ENCODE measurements at places on chromosomes 5 and 9. TPM values are rescaled to one million over a fixed set of nuclear protein-coding genes. Genes with fewer than 3 reads are reported as not detected.

DNA sequence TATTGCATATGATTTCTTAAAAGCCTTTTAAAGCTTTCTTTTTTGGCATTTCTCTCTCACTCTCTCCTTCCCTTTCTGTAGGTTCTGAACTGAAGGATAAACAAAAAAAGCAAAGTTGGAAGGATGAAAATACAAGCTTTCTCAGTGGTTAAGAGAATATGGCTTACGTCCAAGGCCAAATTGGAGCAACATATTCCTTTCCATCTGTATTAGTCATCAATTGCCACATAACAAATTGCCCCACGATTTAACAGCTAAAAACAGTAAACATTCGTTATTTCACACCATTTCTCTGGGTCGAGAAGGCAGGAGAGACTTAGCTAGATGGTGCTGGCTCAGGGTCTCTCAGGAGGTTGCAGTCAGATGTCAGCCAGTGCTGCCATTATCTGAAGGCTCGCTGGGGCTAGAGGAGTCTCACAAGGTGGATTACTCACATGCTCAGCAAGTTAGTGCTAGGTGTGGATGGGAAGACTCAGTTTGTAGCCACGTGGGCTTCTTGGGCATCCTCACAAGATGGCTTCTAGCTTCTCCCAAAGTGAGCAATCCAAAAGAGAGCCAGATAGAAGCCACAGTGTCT lies 2.0 kb upstream of the ROR2 start:
- no peak for DNase-seq

GRCh38 chr5:158589939-158590338 lies 509.8 kb downstream of the EBF1 start:
- no peak for DNase-seq

DNA sequence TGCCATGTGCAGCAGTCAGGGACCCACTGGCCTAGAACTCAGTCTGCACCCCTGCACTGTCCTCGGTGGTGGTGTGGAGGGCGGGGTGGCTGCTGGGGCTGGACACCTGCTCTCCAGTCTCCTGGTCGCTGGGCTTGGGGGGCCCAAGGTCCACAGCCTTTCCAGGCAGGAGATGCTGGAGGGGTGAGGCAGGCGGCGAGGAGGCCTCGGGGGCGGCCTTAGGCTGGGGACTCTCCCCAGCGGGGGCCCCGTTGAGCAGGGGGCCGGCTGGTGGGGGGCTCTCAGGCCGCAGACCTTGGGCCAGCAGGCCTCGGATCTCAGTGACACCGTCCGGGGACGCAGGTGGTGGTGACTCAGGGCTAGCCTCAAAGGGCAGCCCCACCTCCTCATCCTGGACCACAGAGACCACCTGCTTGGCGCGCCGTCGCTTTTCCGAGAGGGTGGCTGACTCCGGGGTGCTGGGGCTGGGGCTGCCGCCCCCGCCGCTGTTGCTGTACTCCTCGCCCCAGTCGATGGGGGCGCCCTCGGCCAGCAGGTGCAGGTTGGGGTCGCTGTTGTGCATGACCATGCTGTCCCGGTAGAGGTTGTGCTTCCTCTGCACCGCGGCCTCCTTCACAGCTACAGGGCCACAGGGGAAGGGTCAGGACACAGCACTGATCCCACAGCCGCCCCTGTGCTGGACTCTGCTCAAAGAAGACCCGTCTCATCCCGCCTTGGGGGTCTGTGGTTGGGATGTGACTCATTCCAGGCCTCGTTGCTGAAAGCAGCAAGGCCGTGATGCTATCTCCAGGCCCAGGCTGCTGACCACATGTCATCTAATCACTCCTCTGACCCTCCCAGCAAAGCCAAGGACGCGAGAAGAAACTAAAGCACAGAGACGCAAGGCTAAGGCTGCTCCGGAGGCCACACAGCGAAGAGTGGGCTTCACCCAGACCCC lies 55.8 kb downstream of the LRSAM1 start:
- DNase-seq = peak; percentile 59

DNA sequence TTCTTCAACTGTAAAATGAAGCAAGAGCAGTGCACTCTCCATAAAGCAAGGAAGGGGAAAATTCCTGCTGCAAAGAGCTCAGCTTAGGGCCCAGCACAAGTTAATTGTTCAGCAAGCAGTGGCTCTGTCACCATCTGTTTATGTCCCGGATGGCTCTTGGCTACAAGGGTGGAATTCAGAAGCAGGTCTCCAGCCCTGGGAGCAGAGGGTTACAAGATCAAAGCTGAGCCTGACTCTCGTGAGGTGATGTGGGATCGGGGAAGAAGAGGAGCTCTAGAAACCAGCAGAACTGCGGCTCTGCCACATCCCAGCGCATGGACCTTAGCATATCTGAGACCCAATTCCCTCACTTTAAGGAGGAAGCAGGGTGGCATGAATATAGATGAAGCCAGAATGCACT lies 25.2 kb upstream of the OLFM1 start:
- no peak for DNase-seq

GRCh38 chr9:19441730-19442129 lies 32.9 kb downstream of the ACER2 start:
- no peak for DNase-seq

The SLC45A2 gene
- total RNA-seq = 0.56 TPM

The ACER2 gene
- 0.90 TPM for total RNA-seq

The CRB2 gene
- not detected for total RNA-seq
